ENCODE measurements at places on chromosomes 12 and 14.

- peak; percentile 86 for DNase-seq
Measured at GRCh38 chr12:6167327-6168280, 32.6 kb upstream of the CD9 start.

DNA sequence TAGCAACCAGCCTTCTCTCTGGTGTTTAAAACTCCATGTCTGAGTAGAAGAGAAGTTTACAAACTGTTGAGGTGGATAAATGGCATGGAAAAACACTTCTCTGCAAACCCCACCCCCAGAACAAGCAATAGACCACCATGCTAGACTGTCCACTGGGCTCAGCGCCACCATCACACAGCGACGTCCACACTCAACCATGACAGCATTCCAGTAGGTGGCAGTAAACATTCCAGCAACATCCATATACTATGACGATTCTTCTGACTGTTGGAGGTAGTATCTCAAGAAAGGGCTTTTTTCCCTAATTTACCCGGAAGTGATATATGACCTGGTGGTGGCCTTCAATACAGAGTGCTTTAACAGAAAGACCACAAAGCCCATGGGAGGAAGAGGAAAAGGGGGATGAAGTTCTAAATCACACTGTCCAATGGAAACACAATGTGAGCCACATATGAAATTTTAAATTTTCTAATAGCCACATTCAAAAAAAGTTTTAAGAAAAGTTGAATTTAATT lies 152.2 kb downstream of the SLC15A4 start:
- DNase-seq: peak; percentile 11

- peak; percentile 66 for DNase-seq
Measured at GRCh38 chr12:6613015-6613775, 6.0 kb upstream of the CHD4 start.

DNA sequence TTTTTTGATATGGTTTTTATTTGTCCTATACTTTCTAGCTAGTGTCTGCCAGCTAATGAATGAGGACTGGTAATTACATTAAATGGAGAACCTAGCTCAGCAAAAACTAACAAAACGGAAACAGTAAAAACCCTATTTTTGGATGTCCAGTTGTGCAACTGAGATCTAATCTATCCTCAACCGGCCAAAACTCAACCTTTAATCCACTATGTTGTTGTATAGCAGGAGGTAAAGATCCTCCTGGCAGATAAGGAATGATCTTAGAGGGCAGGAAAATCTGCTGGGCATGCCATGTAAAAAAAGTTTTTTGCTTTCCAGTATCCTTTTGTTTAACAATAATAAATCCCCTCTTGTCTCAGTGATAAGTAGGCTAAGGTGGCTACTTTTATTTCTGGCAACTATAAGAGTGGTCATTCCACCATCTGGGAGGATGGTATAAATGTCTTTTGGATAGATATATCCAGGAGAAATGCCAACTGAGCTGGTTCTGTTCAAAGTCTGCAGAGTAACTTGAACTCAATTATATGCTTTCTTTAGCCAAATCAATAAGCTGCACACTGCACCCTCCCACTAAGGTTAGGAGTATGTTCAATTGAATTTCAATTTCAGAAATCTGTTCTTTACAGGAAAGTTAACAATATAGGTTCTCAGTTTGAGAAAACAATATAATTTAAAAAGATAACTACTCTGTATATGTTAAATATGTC lies 40.1 kb downstream of the WASHC3 start:
- no peak for DNase-seq

DNA sequence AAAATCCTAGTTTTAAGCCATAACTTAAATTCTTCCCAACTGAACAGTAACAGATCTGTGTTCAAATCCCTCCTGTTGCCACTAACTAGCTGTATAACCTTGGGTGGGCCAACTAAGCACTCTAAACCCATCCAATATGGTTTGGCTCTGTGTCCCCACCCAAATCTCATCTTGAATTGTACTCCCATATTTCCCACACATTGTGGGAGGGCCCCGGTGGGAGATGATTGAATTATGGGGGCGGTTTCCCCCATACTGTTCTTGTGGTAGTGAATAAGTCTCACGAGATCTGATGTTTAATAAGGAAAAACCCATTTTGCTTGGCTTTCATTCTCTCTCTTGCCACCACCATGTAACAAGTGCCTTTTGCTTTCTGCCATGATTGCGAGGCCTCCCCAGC lies 1.2 kb upstream of the KRT4 start:
- DNase-seq: no peak

GRCh38 chr12:30169839-30170591 lies 386.3 kb upstream of the TMTC1 start:
- DNase-seq: no peak

- DNase-seq: no peak
Measured at GRCh38 chr12:93288626-93289025, 89.1 kb upstream of the NUDT4 start.

- no peak for DNase-seq
Measured at GRCh38 chr12:124347335-124347734, 52.4 kb downstream of the RFLNA start.

DNA sequence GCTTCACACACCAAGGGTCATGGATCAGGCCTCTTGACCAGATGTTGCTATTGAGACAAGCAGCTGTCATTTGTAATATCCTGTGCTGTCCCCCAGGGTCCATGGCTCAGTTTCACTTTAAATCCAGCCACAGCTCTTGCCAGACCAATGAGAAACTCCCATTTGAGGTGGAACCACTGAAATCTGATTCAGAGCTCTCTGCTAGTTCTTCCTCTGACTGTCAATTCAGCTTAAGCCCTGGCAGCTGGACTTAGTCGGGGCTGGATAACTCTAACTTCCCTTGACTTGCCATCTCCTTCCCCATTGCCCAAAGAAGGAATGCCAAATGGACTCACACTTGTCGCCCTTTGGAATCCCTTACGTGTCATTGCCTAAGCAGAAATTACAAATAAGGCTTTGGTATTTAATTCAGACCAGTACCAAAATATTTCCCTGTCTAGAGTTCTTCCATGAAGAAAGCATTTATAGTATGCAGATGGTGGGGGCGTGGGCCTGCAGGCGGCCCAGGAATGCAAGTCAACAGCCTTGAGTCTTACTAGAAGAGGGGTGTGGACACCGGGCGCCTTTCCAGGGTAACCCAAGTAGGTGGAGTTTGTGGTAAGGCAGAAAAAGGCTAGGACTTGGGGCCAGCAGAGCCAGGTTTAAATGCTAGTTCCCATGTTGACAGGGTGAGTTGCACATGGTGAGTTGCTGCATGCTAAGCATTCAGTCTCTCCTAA lies 96.9 kb upstream of the TMPO start:
- DNase-seq: peak; percentile 95

- no peak for DNase-seq
Measured at GRCh38 chr14:102731871-102732800, 45.1 kb upstream of the TRAF3 start.

DNA sequence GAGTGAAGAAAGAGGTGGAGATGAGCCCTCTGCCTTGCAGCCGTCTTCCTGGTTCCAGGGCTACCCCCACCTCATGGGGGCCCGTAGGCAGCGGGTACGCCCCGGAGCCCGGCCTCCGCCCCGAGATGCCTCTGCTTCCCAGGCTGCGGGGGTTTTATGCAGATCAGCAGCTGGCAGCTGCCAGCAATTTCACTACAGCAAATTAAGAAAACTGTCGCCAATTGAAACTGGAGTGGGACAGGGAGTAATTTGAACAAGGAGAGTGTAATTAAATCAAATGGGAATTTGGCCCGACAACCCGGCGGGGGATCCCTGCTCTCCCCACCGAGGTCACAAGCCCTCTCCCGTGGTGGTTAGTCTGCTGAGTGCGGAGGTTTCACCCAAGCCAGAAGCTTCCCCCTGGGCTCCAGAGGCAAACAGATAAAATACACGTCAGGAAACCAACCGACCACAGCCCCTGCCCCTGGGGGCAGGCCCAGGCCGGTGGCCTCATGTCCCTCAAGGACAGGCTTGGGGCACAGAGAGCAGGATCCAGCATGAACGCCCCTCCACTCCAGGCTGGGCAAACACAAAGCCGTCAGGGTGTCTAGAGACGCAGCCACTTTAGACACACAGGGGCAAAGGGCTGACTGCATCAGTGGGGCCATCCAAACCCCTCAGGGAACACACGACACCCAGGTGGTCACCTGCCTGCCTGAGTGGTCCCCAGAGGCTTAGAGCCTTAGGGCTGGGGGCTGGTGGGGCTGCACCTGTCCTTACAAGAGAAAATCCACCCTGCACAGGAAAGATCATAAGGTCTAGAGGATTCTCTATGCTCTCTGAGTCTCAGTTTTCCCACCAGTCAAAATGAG lies 53.8 kb downstream of the TESC start:
- DNase-seq: no peak

DNA sequence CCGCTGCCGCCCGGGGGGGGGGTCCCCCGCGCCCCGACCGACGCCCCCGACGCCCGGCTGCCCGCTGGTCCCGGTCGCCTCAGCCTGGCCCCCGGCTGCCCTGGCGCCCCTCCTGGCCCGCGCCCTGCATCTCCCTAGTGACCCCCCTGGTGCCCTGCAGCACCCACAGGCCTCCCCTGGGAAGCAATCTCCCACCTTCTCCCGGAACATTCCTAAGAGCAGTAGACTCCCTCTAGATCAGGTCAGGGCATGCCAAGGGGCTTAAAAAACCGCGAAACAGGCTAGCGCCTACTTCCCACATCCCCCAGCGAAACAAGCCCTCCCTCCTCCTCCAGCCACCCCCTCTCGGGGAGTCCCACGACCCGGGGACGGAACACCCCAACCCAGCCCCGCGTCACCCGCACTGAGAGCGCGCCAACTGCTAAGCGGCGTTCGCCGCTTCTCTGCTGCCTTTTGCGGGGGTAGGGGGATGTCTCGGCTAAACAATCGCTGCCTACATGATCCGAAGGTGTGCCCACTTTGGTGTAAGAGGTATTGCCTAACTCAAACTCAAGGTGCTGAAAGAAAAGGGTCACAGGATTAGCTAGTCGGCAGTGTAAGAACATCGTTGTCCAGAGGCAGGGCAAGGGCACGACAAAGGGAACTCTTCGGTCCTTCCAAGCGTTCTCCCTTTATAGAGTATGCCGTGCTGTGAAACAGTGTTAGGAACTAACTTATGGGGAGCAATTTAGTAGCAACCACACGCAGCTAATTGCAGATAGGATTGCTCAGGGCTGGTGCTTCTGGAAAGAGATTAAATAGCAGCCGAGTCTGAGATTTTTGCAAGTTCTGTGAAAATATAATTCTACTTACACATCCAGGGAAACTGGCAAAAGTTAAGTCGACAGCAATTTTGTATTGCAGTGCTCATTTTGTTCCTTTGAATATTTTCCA lies 619 bp upstream of the NTN4 start:
- no peak for DNase-seq

GRCh38 chr14:76138758-76139723 lies 12.7 kb upstream of the GPATCH2L start:
- DNase-seq: no peak

- DNase-seq: no peak
Measured at GRCh38 chr12:107144990-107145389, 51.6 kb upstream of the CRY1 start.

- no peak for DNase-seq
Measured at GRCh38 chr12:115920395-115921183, 356.9 kb downstream of the MED13L start.

- no peak for DNase-seq
Measured at GRCh38 chr12:111699-112493, 45.3 kb downstream of the IQSEC3 start.

DNA sequence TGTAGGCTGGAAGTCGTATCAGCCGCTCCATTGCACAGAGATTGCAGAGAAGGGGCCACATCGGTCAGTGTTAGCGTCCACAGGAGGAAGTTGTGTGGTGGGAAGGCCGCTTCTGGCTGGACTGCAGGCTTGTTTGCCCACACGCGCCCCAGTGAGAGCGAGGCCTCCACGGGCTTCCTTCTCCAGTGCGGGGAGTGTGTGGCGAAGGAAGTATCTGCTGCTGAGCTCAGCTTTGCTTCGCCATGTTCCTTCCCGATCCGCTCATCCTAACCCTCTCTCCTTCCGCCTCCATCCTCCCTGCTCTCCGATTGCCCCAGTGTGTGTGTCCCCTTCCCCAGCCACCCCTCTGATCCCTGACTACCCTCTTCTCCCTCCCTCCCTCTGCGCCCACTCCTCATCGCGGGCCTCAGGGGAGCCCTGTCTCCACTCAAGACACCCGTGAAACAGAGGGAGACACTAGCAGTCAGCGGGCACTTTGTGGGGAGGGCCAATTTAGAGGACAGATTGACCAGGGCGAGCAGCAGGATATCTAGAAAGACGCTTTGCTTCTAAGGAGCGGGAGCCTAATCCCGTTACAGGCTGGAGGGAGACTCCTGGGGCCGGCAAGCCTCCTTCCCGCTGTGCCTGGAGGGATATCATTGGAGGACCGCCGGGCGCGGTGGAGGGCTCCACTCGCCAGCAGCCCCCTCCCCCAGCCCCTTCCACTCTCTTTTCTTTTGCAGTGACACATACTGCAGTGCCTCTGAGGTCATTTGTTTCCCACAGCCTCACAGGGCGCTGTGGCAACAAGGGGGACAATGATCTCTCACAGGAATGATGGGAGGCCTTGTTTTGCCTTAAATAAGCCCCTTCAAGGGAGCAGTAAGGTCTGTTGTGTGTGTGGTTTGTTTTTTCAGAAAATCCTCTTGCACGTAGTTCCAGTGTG lies 428.8 kb downstream of the ZFP36L1 start:
- no peak for DNase-seq

DNA sequence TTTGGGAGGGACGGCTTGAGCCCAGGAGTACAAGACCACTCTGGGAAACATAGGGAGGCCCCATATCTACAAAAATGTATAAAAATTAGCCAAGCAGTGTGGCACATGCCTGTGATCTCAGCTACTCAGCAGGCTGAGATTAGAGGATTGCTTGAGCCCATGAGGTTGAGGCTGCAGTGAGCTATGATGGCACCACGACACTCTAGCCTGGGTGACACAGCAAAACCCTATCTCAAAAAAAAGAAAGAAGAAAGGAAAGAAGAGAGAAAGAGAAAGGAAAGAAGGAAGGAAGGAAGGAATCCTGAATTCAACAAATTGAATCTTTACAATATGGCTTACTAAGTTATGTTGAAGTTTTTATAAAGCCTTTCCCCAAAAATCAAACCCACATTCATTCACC lies 2.1 kb downstream of the KIF21A start:
- DNase-seq: no peak

- DNase-seq: peak; percentile 67
Measured at GRCh38 chr12:15205341-15206010, 15.7 kb downstream of the RERG start.

DNA sequence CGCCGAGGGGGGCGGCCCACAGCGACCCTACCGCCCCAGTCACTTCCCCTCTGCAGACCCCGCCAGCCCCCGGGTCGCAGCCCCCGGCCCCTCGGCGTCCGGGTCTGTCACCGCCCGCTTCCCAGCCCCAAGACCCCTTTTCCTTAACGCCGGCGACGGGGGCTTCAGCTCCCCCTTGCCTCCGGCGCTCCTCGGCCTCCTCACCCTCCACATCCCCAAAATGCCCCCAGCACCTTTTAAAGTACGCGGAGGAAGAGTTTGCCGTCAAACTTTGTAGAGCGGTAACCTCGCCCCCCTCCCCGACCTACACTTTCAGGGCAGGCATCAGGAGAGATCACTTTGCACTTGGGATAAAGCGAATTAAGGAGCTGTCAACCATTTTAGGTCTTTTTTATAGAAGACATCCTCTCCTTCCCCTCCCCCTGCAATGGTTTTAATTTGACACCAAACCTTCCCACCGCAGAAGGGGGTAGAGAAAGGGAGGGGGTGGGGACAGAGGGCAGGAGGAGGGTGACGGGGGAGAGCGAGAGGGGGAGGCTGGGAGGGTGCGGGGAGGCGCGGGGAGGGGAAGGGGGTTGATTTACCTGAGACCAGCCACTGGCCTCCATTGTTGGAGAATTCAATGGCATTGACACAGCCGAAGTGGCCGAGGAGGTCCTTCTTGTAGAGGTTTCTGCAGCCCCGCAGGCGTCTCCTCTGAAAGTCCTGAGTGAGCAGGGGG lies 578 bp downstream of the DCAF5 start:
- peak; percentile 58 for DNase-seq
